Activated T-cell treated with anti-CD3 and anti-CD28 coated beads, Interleukin-2, amount 50 U/mL, for 4 hours (primary cell): ENCODE measurements at places on chromosomes 2 and 18.

DNA sequence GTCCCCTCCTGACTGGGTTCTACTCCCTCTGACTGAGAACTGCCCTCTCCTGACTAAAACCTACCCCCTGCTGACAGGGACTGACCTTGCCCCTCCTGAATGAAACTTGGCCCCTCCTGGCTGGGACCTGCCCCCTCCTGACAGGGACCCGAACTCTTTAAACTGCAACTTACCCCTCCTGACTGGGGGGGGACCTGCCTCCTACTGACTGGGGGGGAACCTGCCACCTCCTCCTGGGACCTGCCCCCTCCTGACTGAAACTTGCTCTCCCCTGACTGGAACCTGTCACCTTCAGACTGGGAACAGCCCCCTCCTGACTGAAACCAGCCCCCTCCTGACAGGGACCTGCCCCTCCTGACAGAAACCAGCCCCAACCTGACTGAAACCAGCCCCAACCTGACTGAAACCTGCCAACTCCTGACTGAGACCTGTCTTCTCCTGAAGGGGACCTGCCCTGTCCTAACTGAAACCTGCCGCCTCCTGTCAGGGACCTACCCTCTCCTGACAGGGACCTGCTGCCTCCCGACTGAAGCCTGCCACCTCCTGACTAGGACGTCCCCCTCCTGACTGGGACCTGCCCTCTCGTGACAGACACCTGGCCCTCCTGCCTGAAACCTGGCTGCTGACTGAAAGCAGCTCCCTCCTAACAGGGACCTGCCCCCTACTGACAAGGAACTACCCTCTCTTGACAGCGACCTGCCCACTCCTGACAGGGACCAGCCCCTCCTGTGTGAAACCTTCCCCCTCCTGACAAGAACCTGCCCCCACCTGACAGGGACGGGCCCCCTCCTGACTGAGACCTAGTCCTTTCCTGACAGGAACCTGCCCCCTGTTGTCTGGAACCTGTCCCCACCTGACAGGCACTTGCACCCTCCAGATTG, 87.1 kb downstream of the PXDN start:
- DNase-seq: no peak

- DNase-seq: no peak
Measured at GRCh38 chr2:154698721-154699574, 453 bp downstream of the KCNJ3 start.

GRCh38 chr2:74261204-74261864, 62.9 kb downstream of the MTHFD2 start:
- no peak for DNase-seq

DNA sequence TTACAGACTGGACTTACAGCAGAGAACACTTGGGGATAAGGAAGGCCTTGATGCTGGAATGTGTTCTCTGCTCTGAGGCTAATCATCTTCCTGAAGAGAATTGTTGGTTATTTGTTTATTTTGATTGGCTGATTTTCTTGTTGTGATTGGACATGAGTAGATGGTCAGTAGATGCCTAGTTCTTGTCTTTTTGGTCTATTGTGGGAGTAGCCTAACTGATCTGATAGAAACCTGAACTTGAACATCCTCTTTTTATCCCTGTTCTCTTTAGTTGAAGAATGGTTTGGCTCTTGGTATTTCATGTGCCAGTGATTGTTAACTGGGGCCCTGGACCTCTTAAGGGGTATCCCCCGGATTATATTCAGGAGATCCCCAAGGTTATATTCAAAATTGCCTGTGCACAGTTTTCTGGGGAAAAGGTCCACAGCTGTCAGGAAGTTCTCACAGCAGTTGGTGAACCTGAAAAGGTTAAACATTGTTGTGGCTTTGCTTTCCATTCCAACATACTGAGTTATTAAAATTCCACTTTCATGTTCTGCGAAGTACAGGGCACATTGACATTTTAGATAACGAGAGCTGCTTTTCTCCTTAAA, 13.6 kb downstream of the TWSG1 start:
- DNase-seq: no peak

GRCh38 chr18:63237881-63238692, 81.5 kb downstream of the BCL2 start:
- no peak for DNase-seq

DNA sequence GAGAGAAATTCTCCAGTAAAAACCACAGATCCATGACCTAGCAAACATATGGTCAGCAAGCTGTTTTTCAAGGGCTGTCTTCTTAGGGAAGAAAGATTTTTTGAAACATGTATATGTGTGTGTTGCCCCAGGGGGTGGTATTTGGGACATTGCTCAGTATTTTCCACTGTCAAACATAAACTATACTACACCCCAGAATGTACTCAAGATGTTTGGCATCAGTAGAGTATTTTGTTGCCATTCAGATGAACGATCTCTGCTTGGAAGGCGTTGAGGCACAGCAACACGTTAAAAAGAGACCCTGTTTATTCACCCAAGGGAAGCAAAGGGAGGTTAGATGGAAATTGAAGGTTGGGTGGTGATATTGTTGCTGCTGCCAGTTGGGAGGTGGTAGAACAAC, 30.0 kb downstream of the EEF1B2 start:
- DNase-seq: no peak

DNA sequence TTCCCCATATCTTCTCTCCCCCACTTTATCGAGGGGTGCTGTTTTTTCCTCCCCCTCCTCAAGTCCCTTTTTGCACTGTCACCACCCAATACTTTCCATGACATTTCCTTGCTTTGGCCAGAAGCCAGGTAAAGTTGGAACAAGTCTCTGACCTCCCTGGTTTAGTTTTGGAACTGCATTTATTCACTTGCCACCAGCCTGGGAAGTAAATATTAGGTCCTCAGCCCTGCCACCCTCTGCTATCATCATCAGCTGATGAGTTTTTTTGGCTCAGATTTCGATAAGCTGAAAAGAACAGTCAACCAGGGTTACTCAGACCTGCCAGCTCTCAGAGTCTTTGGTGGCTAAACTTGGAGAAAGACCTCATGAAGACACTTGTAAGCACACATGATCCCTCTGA, 47.0 kb downstream of the DHRS9 start:
- no peak for DNase-seq

DNA sequence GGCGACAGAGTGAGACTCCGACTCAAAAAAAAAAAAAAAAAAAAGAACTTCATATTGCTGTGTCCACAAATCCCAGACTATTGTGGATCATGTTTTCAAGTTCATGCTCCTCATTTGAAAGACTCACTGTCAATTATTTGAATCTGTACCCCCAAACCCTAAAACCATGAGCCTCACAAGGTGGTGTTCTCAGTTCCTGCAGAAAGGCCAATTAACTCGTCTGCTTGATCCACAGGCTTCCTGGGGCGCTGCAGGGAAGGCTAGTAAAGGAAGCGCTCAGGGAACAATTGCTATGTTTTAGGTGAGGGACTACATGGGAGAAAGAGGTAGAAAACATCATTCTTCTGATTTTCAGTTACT, 396.8 kb upstream of the NETO1 start:
- no peak for DNase-seq

- DNase-seq: no peak
Measured at GRCh38 chr2:106274668-106275067, 80.6 kb upstream of the UXS1 start.

DNA sequence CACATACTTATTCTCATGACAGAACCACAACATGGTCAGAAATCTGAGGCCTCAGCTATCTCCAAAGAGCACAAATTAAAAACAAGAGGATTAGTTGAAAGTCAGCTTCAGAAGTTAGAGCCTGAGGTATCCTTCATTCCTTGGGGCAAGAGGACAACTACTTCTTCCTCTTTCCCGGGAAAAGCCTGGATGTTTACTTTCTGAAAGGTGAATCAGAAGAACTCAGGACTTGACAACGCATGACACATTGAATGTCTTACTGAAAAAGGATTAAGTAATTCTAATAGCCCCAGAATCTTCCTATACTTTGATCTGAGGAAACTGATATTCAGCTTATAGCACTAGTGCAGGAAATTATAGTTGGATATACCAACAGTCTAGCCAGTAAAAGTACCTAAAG, 573.2 kb downstream of the METTL4 start:
- DNase-seq: no peak

DNA sequence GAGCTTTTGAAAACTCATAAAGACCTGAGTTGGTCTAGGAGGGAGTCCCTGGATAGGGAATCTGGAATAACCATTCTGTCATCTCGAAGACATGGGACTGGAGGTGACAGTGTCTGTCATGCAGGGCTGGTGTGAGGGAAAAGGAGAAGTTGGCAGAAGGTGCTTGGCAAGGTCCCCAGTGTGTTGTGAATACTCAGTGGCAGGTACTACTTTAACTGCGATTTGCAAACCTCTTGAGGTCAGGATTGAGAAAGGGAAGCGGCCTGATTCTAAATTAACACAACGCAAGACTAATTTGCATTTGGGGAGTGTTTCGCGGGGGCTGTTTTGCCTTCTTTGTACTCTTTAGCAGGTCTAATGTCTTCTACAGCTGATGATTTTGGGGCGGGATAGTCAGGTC, 77.0 kb upstream of the TMEM200C start:
- no peak for DNase-seq

DNA sequence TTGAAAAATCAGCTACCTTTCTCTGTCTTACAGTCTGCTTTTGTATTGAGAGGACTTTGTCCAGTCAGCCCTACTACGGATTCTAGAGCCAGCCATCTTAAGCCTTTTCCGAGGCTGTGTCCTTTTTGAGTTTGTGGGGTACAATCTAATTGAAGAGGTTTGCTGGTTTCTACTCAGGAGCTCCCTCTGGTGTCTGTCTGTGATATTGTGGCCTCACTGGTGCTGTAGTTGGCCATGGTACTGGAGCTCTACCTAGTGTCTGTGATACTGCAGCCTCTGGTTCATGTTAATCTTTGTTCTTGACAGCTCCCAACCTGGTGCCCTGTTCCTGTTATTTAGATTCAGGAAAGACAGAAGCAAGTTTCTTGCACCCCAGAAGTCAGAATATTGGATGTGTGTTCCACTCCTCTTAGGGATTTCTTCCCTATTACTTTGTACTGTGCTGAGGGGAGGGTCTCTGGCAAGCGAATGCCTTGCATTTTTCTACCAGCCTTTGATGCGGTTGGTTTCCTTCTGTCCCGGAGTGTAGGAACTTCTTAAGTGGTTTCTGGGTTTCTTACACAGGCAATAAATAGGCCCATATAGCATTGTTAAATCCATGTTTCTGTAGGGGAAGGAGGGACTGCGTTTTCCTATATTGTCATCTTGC, 78.5 kb downstream of the ACSL3 start:
- peak; percentile 30 for DNase-seq

DNA sequence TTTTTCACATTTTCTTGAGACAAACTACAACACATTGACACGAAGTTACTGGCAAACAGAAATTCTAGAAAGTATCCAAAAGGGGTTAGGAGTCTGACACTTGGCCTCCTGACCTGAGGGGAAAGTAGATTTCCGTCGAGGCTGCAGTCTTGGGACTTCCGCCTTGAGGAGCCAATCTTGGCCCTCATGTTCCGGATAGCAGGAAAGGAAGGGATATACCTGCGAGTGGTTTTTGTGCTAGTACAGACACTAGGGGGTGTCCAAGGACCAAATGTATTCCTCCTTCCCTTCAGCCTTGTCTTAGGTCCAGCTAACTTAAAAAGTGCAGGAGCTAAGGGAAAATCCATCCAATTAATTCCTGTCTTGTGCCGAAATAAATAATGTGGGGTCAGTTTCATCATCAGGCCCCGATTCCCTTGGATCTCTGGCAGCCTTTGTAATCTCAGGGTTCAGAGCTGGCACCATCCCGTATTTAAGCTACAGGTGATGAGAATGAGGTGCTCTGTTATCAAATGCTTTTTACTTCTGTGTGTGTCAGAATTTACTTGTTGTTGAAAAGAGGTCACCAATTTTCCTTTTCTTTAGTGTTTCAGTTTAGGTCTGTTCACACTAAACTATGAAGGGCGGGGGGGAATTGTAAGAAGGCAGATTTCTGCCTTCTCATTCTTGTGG, 330.2 kb upstream of the FANCL start:
- DNase-seq: no peak

DNA sequence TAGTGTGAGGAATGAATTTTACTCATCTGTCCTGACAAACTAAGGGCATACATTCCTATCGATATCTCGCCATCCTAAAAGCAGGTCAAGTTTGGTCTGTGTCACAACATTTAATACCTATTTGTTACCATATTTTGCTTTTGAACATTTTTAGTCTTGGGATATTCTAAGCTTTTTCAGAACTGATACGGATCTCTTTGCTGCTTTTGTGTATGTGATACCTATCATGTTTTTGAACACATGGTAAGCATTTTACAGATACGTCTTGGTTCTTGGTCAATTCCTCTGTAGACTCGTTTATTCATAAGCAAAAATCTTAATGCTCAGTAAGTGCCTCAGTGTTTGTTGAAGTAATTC, 592 bp downstream of the ZNF397 start:
- no peak for DNase-seq

DNA sequence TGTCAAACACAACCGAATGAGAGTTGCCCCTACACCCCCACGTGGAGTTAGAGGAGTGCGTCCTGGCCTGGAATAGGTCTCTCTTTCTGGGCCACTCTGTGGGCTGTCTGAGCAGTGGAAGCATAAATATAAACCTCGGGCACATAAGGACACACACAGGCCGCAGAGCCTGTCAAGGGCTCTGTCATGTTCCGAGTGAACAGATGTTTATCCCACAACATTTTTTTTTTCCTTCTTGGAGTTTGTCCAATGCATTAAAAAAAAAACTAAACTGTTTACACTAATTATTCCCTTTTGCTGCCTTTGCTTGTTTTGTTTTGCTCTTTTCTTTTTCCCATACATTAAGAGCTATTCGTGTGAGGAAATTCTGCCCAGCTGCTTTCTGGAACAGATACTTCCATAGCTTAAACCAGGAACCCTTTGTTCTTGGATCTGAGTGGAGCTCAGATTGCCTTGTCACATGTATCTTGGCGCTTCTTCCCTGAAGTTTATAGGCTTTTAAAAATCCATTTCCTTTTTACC, 228.3 kb upstream of the FOSL2 start:
- no peak for DNase-seq

GRCh38 chr2:21966139-21966538, 842.4 kb downstream of the TDRD15 start:
- DNase-seq: no peak

- no peak for DNase-seq
Measured at GRCh38 chr18:25081001-25081400, 271.0 kb downstream of the ZNF521 start.
